ENCODE measurements at places on chromosomes 16 and 17. TPM values are rescaled to one million over a fixed set of nuclear protein-coding genes. Genes with fewer than 3 reads are reported as not detected.
A peak's percentile ranks its signal among the peaks of the same experiment; 100 is the strongest.

- no peak for DNase-seq
Observed at GRCh38 chr17:10195090-10195805, 3.2 kb downstream of the GAS7 start.

GRCh38 chr16:80347002-80347401 is 193.8 kb upstream of the DYNLRB2 start:
- no peak for DNase-seq

DNA sequence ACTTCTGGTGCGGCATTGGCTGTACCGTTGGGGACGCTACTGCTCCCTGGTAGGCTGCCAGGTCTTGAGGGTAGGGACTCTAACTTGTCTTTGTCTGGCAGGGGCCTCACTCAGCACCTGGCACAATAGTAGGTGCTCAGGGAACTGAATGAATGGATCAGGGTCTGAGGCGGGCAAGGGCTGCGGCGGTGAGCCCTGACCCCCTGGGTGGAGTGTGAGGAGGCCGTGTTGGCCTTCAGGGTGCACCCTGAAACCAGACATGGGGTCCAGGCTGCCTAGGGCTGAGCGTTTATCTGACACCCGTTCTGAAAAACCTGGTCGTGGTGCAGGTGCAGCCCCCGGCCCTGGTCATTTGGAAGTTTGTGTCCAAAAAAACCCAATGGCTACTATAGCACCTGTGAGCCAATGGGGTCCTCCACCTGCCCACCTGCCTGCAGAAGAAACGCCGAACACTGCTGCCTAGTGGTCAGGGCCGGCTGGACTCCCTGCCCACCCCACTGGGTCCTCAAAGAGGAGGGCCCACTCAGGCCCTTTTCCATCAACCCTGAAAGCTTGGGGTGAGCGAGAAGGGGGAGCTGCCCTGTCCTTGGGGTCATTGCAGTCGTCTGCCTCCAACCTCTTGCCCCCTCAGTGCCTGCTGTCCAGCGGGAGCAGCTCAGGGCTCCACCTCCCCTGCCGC is 4.9 kb upstream of the ATP6V0C start:
- DNase-seq, result no peak

- no peak for DNase-seq
Observed at GRCh38 chr17:50899559-50900319, 33.6 kb upstream of the TOB1 start.

GRCh38 chr16:49356728-49357488 is 16.7 kb upstream of the C16orf78 start:
- DNase-seq, result no peak

GRCh38 chr16:69711115-69711740 is 15.1 kb downstream of the NQO1 start:
- DNase-seq, result no peak

- no peak for DNase-seq
Observed at GRCh38 chr17:21214777-21215541, 998 bp upstream of the TMEM11 start.

GRCh38 chr16:81405702-81406113 is 38.9 kb upstream of the CMIP start:
- DNase-seq, result no peak

GRCh38 chr17:21679256-21680146 is 12.8 kb upstream of the KCNJ18 start:
- no peak for DNase-seq

GRCh38 chr16:66471716-66472393 is 44.8 kb downstream of the BEAN1 start:
- DNase-seq, result no peak

DNA sequence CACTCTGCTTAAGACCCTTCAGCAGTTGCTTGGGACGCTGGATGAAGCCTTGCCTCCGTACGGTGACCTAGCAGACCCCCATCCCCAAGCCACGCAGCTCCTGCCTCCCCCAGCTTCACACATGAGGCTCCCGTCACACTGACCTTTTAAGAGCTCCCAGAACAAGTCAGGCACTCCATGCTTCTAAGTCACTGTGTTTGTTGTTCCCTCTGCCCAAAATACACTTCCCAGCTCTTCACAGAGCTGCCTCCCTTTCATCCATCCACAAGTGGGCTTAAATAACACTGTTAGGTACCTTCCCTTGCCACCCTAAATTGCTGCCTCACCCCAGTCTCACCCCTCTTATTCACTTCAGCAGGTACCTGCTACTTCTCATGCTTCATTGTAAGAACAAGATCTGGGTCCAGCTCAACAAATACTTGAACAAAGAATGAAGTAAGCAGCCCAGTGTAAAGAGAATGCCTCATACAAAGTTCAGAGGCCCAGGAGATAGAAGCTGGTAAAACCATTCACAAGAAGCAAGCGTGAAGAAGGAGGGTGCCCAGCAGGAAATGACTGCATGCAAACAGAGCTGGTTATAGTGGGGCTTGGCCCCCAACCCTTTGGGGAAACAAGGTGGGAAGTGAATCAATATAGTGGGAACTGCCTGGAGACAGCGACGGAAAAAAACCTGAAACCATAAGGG is 5.8 kb downstream of the ZC3H7A start:
- no peak for DNase-seq

DNA sequence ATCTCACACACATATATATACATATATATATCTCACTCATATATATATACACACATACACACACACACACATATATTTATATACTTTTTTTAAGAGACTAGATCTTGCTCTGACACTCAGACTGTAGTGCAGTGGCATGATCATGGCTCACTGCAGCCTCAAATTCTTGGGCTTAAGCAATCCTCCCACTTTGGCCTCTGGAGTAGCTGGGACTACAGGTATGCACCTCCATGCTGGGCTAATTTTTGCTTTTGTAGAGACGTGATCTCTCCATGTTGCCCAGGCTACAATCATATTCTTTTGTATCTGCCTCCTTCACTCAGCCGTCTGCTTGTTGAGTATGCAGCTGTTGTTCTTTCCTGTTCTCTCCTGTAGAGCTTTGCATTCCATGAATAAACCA is 60.6 kb downstream of the HS3ST3B1 start:
- no peak for DNase-seq

- DNase-seq, result no peak
Observed at GRCh38 chr17:55426851-55427586, 5.4 kb upstream of the MMD start.

GRCh38 chr17:79223953-79224352 is 149.3 kb downstream of the ENGASE start:
- DNase-seq, result no peak

GRCh38 chr17:67830440-67830839 is 5.1 kb downstream of the BPTF start:
- no peak for DNase-seq

DNA sequence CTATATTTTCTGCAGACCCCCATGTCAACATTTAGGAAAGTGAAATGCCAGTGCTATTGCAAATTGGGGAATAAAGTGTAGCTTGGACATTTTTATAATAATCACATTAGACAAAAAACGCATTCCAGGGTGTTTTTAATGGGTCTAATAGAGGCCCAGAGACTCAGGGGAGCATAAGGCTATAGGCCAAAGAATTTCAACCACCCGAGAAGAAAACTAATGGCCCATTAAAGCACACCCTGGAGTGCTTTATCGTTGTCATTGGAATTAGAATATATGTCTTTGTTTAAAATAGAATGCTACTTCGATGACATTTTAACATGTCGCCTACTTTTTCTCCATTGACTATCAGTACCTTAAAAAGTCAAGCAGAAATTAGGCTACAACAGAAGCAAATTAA is 414.1 kb upstream of the CDH8 start:
- DNase-seq, result no peak

DNA sequence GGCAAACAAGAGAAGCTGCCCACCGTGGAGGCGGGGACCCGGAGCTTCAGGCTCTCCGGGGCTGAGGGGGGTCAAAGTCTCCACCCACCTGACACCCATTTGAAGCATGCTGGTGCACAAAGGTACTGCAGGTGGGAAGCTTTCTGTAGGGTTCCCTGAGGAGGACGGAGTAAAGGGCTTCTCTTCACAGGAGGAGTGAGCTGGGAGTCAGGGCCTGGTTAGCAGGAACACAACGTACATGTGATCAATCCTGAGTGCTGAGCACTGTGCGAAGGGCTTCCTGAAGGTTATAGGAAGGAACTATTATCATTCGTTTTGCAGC is 252.9 kb upstream of the RPL38 start:
- DNase-seq, result no peak

GRCh38 chr17:73617501-73617900 is 26.7 kb downstream of the SDK2 start:
- DNase-seq, result no peak

- peak; percentile 47 for DNase-seq
Observed at GRCh38 chr17:43983515-43984411, 20.7 kb upstream of the NAGS start.

- peak; percentile 85 for DNase-seq
Observed at GRCh38 chr17:68205808-68206720, 41.8 kb upstream of the AMZ2 start.

DNA sequence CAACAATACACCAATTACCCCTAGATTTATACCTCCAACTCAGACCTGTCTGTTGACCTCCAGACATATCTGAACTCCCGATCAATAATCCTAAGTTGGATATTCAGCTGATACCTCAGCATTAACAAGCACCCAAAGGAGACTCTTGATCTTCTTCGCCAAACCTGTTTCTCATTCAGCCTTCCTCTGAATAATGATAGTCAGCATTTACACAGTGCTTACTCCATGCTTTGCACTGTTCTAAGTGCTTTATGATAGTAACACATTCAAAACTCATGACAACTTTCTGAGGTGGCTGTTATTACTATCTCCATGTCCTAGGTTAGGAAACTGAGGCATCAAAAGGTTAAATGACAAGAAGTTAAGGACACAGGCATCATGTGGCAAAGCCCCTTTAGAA is 104.2 kb upstream of the SIAH1 start:
- no peak for DNase-seq

Gene CFAP97D1
- not detected for polyA plus RNA-seq

Gene HNF1B
- 84.1 TPM for polyA plus RNA-seq

Gene WNT9B
- polyA plus RNA-seq, result 1.9 TPM

Gene NPIPA8
- 4.8 TPM for polyA plus RNA-seq

Gene CACNG4
- polyA plus RNA-seq, result 0.26 TPM

Gene HBQ1
- not detected for polyA plus RNA-seq

Gene NATD1
- polyA plus RNA-seq, result 5.0 TPM

Gene CDRT15
- polyA plus RNA-seq, result not detected

Gene ABCC11
- polyA plus RNA-seq, result 0.09 TPM

Gene CES2
- polyA plus RNA-seq, result 76.9 TPM

Gene AOC3
- 15.1 TPM for polyA plus RNA-seq

Gene HSD17B1
- polyA plus RNA-seq, result 3.3 TPM

Gene EIF3CL
- 61.0 TPM for polyA plus RNA-seq

Gene IGFALS
- 2.9 TPM for polyA plus RNA-seq

Gene SLC2A4
- polyA plus RNA-seq, result 2.8 TPM
